Activated CD4-positive, alpha-beta T cell treated with anti-CD3 and anti-CD28 coated beads for 1 hour (primary cell): ENCODE measurements at places on chromosomes 2 and 18.

DNA sequence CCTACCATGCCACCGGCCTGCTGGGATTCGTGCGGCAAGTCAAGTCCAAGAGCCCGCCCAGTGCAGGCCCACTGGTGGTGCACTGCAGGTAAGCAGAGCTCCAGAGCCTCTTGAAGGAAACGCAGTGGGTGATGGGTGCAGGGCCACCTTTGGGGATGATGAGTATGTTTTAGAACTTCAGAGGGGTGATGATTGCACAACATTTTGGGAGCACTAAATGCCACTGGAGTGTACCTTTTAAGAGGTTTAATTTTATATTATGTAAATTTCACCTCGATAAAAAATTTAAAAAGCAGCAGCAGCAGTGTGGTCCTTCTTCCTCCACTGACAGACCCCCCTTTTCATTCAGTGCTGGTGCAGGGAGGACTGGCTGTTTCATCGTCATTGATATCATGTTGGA, 233.1 kb upstream of the RAB12 start:
- no peak for DNase-seq

DNA sequence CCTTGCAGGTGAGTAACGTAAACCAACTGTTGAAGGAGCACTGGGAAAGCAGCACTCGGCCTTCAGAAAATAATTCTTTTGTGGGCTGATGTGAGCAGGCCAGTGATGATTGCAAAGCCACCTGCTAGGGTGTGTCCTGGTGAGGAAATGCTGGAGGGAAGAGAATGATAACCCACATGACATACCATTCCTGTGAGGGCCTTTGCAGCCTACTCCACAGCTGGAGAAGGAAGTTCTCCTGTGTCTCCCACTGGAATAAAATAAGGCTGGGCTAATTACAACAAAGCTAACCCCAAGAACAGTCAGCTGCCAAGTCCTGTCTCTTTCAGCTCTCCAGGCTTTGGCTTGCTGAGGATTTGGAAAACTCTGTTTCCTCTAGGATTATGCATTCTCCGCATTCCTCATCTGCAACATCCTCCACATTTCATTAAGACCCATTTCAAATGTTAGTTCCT, 16.7 kb upstream of the DSG1 start:
- no peak for DNase-seq

GRCh38 chr2:119338826-119339561, 27.6 kb downstream of the C2orf76 start:
- peak; percentile 8 for DNase-seq

DNA sequence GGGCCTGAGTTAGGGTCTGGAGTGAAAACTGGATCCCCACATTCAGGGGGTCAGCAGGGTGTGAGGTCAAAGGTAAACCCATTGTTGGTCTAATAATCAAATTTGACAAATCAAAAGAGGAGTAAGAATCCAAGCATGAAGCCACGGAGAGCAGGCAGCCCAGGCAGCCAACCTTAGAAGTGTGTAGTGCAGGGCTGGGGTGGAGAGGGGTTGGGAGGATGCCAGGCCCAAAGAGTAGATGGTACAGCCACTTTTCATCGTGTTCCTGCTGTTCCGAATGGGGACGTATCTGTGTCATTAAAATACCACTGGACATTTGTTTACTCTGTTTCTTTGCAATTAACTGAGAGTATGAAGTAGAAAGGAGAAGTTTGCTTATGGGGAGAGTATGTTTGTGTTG, 16.5 kb upstream of the SPTBN1 start:
- no peak for DNase-seq

DNA sequence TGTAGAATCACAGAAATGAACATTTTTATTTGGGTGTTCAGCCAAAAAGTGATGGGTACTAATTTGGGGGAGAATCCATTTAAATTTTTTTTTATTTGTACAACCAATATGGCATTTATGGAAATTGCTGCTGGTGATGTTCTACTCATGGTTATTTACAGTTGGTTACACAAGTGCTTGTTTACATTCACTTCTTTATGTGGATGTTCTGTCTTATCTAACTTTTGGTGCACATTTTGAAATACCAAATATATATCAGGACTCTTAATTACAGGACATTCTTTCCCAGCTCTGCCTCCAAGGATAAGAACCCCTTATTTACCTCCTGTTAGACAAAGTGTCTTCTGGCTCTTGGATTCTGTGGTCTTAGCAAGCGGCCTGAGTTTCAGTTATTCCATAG, 35.2 kb downstream of the NEMP2 start:
- DNase-seq, result no peak

DNA sequence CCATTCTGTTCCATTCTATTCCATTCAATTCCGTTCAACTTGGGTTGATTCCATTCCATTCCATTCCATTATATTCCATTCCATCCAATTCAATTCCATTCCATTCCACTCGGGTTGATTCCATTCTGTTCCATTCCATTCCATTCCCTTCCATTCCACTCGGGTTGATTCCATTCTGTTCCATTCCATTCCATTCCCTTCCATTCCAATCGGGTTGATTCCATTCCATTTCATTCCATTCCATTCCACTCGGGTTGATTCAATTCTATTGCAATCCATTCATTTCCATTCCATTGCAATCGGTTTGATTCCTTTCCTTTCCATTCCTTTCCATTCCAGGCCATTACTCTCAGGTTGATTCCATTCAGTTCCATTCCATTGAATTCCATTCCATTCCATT, 1138.4 kb downstream of the RPIA start:
- DNase-seq, result no peak

DNA sequence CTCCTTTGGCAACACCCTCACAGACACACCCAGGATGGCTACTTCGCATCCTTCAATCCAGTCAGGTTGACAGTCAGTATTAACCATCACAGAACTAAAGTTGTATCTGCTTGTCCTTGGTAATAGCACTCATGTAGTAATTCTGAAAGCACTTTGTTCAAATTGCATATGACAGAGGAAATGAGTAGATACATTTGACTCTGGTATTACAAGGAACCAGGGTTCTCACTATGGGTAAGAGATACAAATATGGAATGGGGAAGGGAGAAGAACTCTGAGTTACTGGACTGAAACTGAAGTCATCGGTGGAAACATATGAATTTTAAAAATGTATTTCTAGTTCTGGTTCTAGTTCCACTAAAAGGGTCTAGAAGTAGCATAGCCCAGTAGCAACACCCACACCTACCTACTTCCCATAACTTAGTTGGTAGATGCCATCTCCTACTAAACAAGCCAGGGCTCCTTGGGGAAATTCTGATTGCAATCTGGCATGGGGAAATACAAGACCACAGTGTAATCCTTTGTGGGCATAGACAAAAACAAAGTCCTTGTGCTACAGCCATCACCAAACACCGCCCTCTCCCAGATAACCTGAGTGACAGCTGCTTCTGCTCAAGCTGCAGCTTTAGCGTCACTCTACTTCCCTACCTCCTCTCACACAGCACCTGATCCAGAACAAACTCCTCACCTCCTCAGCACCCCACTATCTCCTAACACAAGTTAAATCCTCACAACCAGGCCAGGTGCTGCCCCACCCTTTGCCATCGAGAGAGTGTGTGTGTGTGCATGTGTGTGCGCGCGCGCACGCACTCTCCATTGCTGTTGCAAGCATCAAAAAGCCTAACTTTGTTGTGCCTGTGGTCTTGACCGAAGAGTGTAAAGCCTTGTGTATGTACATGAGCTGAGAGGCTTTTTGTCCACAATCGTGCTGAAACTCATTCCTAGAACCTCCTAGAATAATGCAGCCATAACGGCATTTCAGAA, 31.4 kb upstream of the CD226 start:
- no peak for DNase-seq

- DNase-seq, result no peak
Observed at GRCh38 chr2:221981912-221982470, 316.8 kb downstream of the PAX3 start.

GRCh38 chr2:199966976-199967375, 11.6 kb downstream of the MAIP1 start:
- DNase-seq, result no peak

- DNase-seq, result no peak
Observed at GRCh38 chr2:120441744-120442471, 96.0 kb downstream of the INHBB start.

DNA sequence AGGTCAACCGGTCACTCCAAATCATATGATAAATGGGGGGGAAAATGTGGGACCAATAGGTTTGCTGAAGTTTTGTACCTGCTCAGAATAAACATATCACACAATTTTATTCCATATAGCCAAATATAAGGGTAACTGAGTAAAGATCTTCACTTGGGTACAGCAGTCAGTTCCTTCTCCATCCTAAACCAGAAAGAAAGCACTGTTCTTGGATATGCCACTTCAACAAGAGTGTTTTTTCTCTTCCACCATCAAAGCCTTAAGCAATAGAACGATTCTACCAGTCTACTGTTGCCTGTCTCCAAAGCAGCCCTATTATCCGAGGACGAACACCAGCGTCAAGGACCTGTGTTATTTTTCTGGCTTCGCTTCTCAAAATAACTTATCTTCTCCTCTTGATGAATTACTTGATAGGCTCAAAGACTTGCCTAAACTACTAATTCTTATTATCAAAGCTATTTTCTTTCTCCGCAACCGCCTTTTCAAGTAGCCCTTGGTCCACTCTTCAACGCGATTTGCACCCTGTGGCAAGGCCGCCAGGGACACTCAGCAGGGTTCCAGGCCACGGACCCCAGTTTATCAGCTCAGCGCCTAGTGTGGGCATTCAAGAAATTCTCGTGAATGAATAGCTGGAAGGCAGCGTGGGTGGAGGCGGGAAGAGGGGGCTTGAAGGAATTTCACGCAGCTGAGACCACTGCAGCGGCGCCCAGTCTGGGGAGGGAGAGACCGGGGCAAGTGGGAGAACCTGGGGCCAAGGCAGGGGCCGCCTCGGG, 646 bp downstream of the ALS2 start:
- DNase-seq, result no peak

DNA sequence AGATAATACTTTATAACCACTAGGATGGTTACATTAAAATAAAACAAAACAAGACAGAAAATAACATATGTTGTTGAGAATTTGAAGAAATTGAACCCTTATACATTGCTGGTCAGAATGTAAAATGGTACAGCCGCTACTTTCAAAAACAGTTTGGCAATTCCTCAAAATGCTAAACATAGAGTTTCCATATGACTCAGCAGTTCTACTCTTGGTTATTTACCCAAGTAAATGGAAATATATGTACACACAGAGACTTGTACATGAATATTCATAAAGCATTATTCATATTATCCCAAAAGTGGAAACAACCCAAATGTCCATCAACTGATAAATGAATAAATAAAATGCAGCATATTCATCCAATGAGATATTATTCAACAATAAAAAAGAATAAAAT, 92.5 kb upstream of the LRATD1 start:
- DNase-seq, result no peak

DNA sequence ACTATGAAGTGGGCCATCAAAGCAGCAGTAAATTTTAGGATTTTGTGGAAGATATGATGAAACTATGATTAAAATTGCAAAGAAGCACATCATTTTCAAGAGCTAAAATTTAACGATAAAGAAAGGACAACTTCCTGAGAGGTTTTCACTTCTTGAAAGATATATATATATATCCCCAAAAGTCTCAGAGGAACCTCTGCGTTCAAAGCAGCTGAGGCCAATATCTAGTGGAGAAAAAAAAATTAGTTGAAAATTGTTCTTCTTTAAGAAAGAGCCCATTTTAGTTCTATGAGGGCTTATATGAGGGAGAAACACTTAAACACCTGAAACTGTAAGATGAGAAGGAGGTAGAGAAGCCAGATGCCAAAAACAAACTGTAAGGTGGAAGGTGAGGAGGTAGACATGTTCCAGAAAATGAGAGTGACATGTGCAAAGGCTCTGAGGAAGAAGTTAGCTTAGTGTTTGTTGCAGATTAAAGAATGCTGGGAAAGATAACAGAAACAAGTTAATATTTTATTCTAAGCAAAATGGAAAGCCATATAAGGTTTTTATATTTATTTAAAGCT, 72.9 kb upstream of the VRK2 start:
- DNase-seq, result no peak

DNA sequence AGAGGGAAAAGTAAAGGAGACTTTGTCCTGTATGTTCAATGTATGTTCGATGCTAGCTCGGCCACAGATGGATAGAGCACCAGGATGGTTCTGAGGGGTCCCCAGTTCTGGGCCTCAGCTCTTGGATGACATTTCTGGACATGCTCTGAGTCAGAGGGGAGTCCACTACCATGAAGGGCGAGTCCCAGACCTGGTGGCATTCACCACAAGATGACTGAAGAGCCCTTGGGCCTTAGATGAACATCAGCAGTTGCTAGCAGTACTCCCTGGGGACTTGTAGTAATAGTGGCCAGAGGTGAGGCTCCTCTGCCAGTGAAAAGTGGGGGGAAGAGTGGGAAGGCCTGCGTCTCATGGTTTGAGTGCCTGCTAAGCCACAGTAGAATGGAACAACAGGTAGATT, 109.5 kb downstream of the GRB14 start:
- no peak for DNase-seq

DNA sequence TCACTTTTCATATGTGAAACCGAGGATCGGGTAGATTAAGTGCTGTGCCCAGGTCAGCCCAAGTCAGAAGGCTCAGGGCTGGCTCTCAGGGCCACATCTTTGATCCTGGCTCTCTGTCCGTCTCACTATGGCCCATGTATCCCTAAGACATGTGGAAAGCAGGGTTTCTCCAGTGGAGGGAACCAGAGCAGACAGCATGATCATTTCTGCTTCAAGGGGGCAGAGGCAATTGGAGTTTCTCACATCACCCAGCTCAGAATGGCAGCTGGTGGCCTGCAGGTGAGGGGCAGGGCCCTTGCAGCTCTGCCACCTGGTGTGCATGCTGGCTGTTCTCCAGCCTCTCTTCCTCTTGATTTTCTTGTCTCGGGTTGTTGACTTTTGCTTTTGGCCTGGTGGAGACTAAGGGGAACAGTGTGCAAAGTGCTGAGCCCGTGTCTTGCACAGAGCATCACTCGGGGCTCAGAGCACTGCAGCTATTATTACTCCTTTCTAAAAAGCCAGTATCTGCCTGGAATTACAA, 27.0 kb downstream of the LDLRAD4 start:
- no peak for DNase-seq

DNA sequence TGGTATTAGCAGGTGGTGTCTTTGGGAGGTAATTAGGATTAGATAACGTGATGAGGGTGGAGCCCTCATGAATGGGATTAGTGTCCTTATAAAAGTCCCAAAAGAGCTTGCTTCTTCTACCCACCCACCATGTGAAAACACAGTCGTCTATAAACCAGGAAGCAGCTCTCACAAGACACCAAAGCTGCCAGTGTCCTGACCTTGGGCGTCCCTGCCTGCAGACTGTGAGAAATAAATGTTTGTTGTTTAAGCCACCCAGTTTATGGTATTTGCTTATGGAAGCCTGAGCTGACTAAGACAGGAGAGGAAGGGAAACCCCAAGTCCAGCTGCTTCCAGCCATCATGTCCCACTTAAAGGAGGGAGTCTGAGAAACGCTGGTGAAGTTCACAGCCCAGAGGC, 13.6 kb downstream of the ADI1 start:
- DNase-seq, result no peak

GRCh38 chr2:128062571-128062970, 28.4 kb upstream of the UGGT1 start:
- DNase-seq, result no peak
